ENCODE measurements at places on chromosomes 16 and 17. TPM values are rescaled to one million over a fixed set of nuclear protein-coding genes. Genes with fewer than 3 reads are reported as not detected.

Gene ALDOA
- 1,282 TPM for total RNA-seq

Gene CDT1
- total RNA-seq = 26.3 TPM

Gene GNG13
- total RNA-seq = not detected

DNA sequence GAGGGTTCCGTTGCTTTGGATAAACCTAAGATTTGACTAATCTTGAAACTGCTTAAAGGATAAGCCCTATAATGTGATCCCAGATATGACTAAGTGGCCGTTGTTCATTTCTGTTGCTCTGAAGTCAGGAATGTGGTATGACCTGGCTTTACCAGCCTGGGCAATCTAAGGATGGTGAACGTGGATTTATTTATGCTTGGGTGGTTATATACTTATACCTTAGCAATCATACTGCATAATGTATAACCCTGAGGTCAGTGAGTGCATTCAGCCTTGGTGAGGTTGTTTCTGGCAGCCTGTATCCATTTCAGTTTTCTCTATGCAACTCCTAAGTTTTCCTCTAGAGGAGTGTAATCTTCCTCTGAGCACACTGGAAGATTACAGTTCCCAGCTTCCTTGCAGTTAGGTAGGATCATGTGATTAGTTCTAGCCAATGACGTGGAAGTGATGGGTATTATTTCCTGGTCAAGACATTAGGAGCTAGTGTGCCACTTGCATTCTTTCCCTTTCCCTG is 41.9 kb downstream of the FTO start:
- DNase-seq = peak; percentile 75

DNA sequence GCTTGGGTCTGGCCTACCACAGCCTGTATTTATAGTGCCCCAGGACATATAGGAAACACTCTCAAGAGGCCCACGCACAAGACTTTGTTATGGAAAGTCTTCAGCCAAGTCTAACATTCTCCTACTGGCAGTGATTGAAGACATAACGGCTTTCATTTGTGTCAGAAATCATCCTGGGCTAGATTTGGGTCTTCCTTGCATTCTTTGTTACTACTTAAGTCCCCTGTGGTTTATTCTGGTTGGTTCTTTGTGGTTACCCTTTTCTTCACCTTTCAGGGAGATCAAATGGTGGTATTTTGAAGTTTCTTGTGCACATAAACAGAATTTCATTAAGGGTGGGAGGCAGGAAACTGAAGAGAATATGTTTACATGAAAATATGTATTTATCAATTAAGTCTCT is 37.7 kb downstream of the REXO5 start:
- no peak for DNase-seq

DNA sequence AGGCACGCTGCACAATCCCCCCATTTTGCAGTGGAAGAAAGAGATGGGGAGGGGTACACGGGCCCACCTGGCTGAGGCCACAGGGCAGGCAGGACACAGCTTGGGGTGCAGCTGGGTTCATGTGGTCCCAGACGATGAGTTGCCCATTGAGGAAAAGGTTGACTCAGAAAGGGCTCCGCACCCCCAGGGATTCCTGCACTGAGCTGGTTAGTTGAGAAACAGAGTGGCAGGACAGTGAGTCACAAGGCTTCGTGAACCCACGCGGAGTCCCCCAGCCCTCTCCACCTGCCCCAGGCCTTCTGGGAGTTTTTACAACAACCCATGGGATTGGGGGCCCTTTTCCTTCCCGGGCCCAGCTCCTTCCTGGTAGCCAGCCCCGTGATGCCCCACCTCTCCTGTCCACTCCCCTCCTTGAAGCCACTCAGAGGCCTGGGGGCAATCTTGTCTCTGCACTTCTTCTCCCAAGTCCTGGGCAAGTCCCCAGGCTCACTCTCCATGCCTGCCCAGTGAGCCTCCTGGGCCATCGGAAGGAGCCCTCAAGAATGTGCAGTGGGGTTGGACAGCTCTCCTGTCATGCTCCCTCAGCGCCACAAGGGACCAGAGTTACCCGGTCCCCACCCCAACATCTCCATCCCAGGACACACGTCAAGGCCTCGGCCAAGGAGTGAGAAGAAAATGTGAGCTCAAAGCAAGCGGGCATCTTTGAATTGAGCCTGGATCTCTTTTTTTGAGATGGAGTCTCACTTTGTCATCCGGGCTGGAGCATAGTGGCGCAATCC is 251.2 kb downstream of the PARN start:
- peak; percentile 66 for DNase-seq

- DNase-seq = no peak
These were observed 30.5 kb downstream of the HS3ST3B1 start for GRCh38 chr17:14331225-14331981.

- no peak for DNase-seq
These were observed 145.3 kb downstream of the FOXL1 start for GRCh38 chr16:86723689-86724088.

DNA sequence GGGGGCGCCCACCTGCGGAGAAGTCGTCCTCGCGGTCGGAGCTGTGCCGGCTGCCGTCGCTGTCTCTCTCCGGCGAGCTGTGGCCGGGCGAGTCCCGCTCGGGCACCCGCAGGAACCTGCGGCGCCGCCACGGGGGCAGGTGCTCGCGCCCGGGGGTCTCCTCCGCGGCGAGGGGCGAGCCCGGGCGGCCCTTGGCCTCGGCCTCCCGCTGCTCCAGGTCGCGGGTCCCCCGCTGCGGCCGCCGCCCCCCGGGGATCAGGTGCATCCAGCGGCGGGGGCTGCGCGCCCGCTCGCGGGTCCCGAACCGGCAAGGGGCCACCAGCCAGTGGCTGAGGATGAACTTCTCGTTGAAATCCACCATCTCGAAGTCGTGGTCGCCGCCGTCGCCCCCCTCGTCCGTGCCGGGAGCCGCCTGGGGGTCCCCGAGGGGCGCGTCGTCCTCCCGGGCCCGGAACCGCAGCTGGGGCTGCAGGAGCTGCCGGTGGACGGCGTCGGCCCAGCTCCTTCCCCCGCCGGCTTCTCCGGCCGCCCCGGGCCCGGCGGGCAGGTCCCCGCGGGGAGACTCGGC is 41.4 kb upstream of the BHLHA9 start:
- DNase-seq = no peak

DNA sequence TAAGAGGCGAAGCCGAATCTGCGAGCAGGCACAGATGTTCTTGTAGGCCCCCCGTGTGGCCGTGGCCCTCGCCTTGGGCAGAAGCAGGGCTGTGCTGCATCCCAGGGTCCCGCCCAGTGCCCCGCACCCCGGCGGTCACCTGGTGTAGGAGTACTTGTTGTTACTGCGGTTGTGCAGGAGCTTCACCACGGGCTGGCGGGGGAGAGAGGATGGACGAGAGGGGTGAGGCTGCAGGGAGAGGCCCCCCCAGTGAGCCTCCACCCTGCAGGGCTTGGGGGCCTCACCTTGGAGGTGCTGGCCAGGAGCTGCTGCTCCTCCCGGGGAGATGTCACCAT is 11.4 kb downstream of the ASPHD1 start:
- no peak for DNase-seq

Data from foreskin keratinocyte (primary cell).